Smooth muscle cell of the brain vasculature (primary cell): ENCODE measurements at places on chromosomes 12 and 14.

- DNase-seq: no peak
Observed at GRCh38 chr14:68970038-68970612, 9.0 kb downstream of the ACTN1 start.

DNA sequence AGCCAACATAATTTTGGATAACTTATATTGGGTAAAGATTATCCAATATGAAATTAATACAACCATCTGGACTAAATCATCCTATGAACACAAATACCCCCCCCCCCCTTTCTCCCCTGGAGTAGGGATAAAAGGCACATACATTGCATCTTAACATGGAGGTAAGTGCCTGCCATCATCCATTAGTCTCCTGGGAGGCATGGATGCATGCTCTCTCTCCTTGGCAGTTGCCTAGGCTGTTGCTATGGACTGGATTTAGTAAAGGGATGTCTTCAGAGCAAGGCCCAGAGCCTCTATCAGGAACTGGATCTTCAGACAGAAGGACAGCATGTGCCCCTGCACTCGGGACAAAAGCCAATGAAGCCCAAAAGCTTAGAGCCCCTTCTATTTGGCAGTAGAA is 40.6 kb downstream of the SMOC1 start:
- no peak for DNase-seq

- DNase-seq: no peak
Observed at GRCh38 chr14:34062353-34062973, 111.6 kb upstream of the EGLN3 start.

- DNase-seq: no peak
Observed at GRCh38 chr12:47797441-47797840, 22.3 kb downstream of the HDAC7 start.

GRCh38 chr14:85686908-85687307 is 157.0 kb downstream of the FLRT2 start:
- no peak for DNase-seq

GRCh38 chr12:5017638-5018348 is 25.9 kb upstream of the KCNA5 start:
- DNase-seq: no peak

- no peak for DNase-seq
Observed at GRCh38 chr14:20341646-20342045, 1.8 kb upstream of the PARP2 start.

- no peak for DNase-seq
Observed at GRCh38 chr14:69428289-69428998, 30.0 kb downstream of the SLC39A9 start.

DNA sequence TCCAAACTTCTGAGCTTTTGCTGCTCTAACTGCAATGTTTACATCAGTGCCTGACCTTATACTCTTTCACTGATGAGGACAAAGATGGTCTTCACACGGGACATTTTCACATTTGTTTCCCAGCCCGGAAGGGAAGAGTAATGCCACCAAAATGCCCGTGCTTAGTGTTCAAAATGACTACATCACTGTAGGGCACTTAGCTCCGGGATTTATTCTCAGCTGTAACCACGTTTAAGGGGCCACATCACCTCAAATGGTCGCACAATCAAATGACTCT is 2.9 kb downstream of the GSG1 start:
- DNase-seq: no peak

DNA sequence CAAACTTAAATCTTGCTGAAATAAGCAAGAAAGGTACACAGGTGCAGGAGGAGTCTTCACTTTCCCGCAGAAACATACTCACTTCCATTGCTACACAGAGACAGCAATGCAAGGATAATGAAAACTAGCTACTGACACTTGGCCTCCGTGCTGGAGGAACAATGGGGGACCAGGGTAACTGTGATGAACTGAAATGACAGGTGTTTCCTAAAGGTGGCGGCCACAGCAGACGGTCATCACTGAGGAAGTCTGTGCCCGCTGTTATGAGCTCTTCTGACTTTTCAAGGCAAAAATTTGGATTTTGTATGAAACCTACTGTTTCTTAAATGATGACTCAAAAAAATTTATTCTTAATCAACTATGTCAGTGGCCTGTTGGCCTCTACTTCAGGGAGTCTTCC is 189.4 kb downstream of the CACNA1C start:
- DNase-seq: no peak

DNA sequence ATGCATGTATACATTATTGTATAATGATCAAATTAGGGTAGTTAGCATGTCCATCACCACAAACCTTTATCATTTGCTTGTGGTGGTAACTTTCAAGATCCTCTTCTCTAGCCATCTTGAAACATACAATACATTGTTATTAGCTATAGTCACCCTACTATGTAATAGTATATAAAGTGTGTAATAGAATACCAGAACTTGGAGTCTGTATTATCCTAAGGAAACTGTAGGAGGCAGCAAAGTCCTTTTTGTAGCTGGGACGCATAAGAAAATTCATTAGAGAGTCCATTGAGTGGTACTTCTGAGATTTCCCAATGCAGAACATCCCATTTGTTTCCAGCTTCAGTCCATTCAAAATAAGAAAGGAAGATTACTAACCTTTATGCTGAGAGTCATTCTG is 325.9 kb upstream of the LRFN5 start:
- DNase-seq: no peak

DNA sequence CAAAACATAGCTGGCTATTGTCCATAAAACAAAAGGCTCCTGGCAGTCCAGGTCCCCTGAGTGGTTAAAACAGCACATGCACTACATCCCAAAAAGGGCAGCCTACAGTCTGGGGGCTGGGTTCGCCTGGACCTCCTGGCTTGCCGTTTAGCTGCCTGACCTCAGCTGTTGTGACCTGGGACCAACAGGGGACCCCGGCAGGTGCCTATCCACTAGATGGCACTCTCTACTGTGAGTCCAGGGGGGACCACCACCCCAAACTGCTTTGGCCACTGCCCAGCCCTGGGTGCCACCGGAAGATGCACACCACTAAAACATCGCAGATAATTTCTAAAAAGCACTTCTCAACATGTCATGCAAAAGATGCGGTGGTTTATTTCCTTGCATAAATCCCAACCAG is 2.9 kb upstream of the RTL1 start:
- no peak for DNase-seq

DNA sequence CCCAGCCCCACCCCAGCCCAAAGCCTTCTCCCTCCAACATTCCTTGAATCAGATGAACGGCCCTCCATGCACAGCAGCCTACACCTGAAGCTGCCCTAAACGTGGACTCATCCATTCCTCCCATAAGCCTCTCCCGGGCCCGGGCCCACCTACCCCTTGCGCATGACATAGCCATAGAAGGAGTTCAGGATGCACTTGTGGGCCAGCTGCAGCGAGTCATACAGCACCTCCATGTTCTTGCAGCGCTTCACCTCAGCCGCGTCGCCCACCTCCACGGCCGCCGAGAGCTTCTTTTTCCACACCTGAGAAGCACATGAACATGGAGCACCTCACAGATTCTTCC is 22.0 kb downstream of the POLE start:
- DNase-seq: no peak
